ENCODE measurements at places on chromosomes 7 and 10.

GRCh38 chr10:32937911-32938424 lies 20.1 kb downstream of the ITGB1 start:
- DNase-seq = no peak

DNA sequence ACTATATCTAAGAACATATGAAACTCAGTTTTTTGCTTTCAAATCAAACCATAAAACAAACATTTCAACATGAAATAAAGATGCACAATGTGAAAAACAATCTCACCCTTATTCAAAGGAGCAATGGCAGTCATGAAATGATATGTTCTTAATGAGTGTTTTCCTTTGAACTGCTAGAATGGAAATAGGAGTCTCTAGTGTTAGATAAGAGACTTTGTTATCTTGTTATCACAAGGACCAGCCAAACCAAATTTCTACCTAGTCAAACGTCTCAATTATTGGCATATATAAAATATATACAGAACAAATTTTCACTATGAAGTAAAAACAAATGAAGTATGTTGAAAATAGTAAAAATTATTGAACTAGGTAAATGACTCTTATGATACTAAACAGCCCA lies 1.2 kb downstream of the VPS41 start:
- DNase-seq = no peak

DNA sequence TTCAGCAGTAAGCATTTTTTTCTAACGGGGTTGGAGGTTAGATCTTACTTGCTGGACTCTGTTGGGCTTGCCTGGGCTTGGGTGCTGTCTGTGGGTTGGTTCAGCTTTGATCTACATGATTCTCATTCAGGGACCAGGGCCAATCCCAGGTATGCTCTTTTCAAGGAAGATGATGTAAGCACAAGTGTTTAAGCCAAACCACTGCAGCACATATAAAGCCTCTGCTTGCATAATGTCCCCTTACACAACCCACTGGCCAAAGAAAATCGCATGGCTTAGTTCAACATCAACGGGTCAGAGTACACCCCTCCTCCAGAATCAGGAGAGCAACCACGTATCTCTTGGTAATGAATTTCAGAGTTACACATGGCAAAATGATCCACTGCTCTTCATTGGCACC lies 83.9 kb downstream of the DNAJB9 start:
- no peak for DNase-seq

DNA sequence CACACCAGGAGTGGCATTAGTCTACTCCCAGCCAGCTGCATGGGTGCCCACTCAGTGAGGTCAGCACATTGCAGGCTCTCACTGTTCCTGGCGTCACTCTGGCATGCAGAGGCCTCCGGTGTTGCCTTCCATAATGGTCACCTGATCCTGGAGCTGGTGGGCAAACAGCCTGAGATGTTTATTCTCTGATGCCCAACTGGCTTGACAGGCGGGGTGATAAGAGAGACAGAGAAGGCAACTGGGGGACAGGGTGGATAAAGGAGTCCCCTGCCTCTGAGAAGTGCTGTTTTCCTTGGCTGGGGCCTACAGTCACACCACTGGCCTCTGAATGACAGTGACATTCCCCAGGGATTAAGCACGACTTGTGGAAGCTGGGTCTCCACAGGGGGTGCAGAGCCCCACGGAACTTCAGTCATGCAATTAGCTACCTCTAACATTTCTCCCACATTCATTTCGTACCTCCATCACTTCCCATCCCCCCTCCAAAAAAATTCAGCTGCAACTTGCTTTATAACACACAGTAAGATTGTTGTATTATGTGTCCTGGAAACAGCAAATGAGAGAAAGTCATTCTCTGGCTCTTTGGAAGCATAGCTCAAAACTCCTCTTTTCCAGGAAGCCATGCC lies 7.1 kb upstream of the RBM20 start:
- peak; percentile 79 for DNase-seq

DNA sequence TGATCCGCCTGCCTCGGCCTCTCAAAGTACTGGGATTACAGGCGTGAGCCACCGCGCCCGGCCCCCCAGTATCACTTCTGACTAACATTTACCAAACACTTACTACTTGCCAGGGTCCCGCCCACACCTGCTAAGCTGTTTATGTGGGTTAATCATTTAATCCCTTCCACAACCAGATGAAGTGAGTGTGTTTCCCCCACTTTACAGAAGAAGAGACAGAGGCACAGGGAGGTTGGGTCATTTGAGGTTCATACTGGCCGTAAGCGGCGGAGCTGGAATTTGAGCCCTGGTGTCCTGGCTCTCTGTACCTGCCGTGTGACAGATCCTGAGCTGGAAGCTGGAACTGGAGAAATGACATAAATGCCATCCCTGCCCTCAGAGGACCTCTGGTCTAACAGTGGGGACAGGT lies 15.1 kb upstream of the VPS37D start:
- no peak for DNase-seq

GRCh38 chr7:118304100-118304499 lies 79.6 kb downstream of the ANKRD7 start:
- DNase-seq = no peak

GRCh38 chr7:84009051-84009450 lies 185.5 kb downstream of the SEMA3A start:
- DNase-seq = no peak

GRCh38 chr7:114793155-114793845 lies 128.6 kb upstream of the MDFIC start:
- no peak for DNase-seq

GRCh38 chr10:54011117-54011516 lies 789.9 kb downstream of the PCDH15 start:
- no peak for DNase-seq

GRCh38 chr7:157028199-157028903 lies 17.9 kb upstream of the MNX1 start:
- DNase-seq = no peak

DNA sequence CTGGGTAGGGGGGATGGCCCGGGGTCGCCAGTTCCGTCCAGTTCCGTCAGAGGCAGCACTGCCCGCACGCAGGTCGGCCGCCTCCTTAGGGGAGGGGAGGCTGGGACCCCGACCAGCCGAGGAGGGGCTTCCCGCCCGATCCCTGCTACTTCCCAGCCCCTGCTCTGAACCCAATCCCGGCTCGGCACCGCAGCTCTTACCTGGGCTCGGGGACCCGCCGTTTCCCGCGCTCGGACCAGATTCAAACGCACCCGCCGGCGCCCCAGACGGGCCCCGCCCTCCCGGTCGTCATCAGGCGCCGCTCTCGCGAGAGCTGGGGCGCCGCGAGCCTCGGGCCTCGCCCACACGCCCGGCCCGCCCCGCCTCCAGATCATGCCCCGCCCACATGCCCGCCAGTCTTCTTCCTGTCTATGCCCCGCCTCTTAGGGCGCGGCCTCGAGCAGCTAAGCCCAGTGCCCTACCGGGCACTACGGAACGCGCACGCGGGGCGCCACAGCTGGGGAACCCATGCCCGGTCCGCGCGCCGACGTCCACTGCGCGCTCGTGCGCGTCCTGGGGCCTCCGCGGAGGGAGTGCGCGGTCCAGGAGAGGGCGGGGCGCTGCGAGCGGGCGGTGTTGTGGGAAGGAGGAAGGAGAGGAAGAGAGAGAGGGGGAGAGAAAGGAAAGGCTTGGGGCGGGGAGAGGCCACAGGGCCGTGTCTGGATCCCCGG lies at the start of gene NCAPG2:
Gene NCAPG2, minus strand, starts transcription at position 281 of the 710 bp plus-strand sequence. CDS start 2,905 bp downstream, outside the sequence.
- DNase-seq = peak; percentile 99
